ENCODE measurements at places on chromosomes 12 and 14.
A peak's percentile ranks its signal among the peaks of the same experiment; 100 is the strongest.

GRCh38 chr14:56212521-56212920 is 94.3 kb downstream of the PELI2 start:
- no peak for DNase-seq

GRCh38 chr14:72064501-72064900 is 132.3 kb downstream of the RGS6 start:
- DNase-seq: no peak

GRCh38 chr12:49875115-49875720 is 28.5 kb downstream of the FAIM2 start:
- no peak for DNase-seq

DNA sequence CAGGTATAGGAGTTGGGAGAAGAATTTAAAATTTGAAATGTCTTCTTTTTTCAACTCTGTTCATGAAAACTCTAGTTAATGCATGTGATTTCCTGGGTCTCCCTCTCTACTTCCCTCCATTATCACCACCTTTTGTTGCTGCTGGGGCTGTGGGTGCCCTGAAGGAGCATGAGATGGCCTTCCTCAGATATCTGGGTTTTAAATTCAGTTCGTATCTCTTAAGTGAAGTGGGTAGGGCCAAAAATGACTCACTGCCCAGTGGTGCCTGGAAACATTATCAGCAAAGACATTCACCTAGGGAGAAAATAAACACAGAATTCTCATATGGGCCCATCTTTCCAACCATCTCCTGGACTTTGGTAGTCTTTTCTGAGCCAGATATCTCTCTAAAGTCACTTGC is 234.9 kb upstream of the PLEKHG7 start:
- no peak for DNase-seq

DNA sequence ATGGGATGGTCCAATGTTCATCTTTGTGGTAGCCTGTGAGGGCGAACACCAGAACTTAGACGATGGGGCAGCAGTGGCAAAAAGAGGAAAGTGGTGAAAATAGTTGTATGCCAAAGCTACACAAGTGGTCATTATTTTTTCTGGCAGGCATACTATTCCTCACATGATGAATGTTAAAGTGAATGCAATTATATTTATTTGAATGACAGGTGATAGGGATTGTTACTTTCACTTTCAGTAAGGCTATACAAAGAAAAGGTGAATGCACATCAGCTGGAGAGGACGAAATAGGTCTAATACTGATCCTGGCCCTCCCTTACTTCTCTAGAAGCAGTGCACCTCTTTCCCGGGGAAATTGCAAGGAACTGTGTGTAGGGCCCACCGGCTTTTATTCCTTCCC is 470.1 kb downstream of the TMTC2 start:
- no peak for DNase-seq

- DNase-seq: no peak
Measured at GRCh38 chr12:62021808-62022207, 238.4 kb upstream of the USP15 start.

DNA sequence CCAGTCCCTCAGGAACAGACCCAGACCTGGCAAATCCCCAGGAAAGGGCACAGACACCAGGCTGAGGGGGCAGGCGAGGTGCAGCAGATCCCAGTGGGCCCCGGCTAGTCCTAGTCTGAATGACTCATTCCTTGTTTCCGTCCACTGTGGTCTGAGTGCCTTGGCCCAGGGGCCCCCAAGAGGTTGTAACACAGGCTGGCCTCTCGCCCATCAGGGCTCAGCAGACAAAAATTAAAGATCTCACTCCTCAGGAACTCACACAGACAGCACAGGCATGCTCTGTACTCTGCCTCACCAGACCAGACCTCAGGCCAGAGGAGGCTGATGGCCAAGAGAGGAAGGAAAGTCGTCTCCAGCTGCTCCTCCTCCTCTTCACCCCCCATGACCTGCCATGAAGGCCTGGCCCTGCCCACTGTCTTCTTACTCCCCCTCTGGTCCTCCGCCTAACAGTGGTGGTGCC is 7.7 kb upstream of the LTBP2 start:
- peak; percentile 95 for DNase-seq

- DNase-seq: no peak
Measured at GRCh38 chr14:100856056-100856950, 30.4 kb downstream of the MEG3 start.

DNA sequence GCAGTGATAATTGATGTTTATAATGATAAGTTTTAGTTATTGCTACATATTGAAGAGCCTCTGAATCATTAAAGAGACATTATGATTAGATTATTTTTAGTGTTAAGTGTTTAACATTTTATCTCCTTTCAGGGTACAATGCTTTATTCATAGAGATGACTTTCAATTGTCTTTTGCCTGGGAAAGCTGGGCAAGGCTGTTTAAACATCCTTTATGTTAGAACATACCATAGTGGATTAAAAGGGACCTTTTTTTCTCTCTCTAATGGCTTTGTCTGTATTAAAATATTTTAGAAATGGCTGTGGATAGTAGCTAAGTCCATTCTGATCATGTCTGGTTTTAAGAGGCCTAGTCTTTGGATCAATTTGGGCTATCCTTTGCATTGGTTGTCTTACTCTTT is 427.5 kb upstream of the MIS18BP1 start:
- no peak for DNase-seq

GRCh38 chr12:106141452-106141851 is 2.7 kb upstream of the NUAK1 start:
- no peak for DNase-seq

DNA sequence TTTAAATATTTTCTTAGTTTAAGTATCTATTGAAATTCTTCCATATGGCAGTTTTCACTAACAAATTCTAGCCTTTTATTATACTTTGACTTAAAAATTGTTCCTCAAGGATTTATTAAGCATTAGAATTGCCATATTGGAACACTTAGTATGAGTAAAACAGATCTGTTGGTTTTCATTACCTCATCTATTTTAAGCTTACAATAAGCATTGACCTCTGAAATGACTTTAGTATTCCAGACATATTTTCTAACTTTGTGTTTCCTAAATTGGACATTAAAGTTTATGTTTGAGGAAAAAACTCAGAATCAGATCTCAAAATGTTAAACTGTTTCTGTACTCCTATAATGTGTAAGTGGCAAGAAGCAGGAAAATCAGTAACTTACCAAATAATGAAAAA is 48.4 kb downstream of the CSRP2 start:
- DNase-seq: no peak

GRCh38 chr12:129570796-129571400 is 332.9 kb downstream of the TMEM132D start:
- no peak for DNase-seq

DNA sequence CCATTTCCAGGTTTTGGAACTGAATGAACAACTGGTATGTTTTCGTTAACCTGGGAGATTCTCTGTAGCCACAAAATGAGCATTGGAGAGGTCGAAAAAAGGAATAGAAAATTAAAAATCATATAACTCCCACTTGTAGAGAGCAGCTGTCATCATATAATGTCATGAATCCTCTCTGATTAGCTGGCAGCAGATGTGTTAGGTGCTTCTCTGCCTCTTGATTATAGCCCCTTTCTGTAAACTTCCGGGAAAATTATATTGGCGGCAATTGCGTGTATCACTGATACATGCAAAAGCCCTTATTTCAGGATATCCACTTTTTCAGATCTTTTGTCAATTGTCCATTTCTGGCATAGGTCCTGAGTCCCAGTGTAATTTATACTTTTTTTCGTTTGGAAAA is 31.7 kb downstream of the FGD4 start:
- DNase-seq: no peak

DNA sequence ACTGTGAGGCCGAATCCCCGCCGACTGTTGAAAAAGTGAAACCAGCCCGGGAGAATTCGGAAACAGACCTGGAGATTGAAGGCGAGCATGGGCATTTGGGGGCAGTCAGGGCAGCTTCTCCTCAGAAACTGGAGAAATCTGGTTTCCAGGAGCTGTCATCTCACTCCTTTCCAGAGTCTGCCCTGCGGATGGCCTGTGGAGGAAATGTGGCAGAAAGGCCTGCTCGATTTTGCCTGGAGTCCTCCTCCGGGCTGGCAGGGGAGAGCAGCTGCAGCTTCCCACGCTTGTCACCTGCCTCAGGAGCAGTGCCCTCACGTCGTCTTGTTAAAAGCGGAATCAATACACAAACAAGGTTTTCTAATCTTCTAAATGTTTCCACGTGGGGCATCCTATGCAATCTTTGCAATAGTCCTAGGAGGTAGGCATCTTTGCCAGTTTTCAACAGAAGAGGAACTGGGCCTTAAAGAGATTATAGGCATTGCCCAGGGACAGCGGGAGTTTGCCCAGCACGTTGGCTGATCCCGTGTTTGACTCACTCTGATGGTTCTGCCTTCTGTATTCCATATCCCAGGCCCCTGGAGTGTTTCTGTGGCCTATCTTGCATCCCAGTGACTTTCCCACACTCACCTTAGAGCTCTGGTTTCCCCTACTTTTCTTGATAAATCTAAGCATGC is 2.3 kb downstream of the LRRC74A start:
- no peak for DNase-seq

DNA sequence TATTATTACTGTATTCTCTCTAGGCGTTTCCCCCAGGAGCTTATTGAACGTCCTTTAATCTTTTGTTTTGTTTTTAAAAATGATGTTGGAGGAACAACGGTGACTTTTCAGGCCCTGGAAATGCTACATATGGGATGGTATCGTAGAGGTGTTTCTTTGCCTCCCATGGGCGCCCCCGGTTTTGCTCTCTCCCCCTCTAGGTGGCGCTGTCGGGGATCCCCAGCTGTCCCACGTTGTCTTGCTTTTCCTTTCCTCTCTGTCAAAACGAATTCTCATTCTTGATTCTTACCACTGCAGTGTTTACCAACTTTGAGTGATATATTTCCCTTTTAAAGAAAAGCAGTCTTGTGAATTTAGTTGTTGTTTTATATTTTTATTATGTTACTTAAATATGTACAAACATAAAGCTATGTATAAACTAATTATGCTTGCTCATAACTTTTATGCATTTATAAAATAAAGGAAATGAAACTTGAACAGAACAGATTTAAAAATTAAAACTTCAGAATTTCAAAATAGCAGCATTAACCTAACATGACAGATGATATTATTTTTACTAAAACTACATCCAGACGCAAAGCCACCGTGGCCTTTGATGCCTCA is 171.9 kb downstream of the RGS6 start:
- no peak for DNase-seq

GRCh38 chr14:34699873-34700621 is 14.3 kb downstream of the CFL2 start:
- DNase-seq: peak; percentile 78

GRCh38 chr14:24514209-24514608 is 6.1 kb upstream of the CMA1 start:
- DNase-seq: no peak

DNA sequence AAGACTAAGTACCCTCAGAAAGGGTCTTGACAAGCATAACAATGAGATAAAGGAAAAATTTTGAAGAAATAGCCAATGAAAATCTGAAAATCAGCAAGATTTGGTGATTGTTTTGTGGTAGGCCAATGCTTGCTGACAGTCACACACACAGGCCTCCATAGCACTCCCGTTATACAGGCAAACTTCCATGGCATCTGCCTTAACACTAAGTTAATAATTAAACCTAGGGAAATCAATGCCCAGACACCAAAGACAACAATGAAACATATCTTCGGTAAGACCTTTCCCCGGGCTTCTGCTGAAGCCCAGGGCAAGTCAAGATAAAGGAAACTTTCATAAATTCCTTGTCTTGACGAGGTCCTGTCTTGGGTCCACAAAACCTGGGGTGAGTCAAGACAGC is 18.6 kb upstream of the RERGL start:
- no peak for DNase-seq

DNA sequence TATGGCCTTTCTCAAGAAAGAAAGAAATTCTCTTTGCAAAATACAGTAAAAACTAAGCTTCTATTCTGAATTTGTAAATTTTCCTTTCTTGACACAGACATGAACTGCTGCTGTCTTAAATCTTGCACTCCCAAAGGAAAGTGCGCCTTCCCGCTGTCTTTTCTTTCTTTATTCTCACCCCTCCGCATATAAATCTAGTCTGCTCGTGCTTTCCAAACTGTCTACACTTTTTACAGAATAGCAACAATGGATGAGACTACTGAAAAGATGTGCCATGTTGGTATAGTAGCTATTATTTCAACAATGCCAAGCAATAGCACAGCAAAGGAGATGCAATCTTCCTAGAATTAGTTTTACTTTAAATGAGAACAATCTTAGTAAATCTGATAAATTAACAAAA is 328.8 kb upstream of the PDE3A start:
- DNase-seq: no peak

GRCh38 chr12:95202691-95203486 is 14.4 kb downstream of the FGD6 start:
- DNase-seq: no peak

GRCh38 chr12:112602150-112602549 is 183.4 kb downstream of the PTPN11 start:
- no peak for DNase-seq

DNA sequence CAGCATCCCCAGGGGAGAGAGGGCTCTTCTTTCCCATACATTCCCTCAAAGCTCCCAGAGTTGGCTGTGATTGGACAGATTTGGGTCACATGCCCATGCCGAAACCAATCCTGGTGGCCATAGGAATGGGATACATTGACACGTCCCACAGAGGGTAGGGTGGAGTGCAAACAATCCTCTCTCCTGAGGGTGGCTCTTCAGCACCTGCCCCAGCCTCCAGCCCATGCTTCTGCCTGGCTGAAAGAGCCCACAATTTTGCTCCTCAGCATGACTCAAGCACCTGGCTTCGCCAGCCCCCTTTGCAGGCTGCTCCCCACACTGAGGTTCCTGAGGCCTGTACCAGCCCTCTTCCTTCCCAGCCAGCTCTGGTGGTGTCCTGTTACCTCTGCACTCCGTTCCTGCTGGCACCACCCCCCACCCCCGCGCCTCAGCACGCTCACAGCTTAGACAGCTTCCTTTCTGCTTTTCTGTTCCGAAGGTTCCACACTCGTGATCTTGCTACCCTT is 71.7 kb downstream of the CCDC92 start:
- DNase-seq: no peak

All from fibroblast of the conjunctiva (primary cell).